ENCODE measurements at places on chromosomes 16 and 17. TPM values are rescaled to one million over a fixed set of nuclear protein-coding genes. Genes with fewer than 3 reads are reported as not detected.

DNA sequence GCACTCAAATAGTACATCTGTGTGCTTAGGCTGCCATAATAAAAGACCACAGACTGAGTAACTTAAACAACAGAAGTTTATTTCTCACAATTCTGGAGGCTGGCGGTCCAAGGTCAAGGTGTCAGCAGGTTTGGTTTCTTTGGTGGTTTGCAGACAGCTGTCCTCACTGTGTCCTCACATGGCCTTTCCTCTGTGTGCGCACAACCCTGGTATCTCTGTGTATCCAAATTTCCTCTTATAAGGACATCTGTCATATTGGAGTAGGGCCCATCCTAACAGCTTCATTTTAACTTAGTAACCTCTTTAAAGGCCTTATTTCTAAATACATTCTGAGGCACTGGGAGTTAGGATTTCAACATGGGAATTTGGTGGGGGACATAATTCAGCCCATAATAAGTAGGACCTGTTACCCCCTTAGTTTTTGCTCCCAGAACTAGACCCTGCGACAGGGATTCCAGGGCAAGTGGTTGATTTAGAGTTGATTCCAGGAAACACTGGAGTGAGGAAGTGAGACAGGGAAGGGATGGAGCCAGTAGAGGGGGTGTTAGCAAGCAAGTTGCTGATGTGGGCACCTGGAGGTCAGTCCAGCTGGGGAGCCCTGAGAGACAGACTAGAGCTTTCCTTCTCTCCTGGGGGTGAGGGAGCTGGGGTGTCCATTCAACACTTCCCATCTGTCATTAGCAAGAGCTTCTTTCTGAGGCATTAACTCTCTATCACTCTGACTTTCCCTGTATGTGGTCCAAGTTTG lies 10.9 kb upstream of the ALKBH5 start:
- H3K27ac ChIP-seq: peak overlapping the region; percentile 14
- DNase-seq: no peak
- H3K4me3 ChIP-seq: no peak overlapping the region
- H3K27me3 ChIP-seq: no peaks in the 10 kb centered on the region
- H3K4me1 ChIP-seq: no peaks in the 10 kb centered on the region

GRCh38 chr16:69040144-69040909 lies 65.1 kb upstream of the HAS3 start:
- no peaks in the 10 kb centered on the region for H3K27me3 ChIP-seq
- H3K27ac ChIP-seq: no peak overlapping the region
- peaks cover 11% of the 10 kb centered on the region for H3K36me3 ChIP-seq
- DNase-seq: no peak
- no peak overlapping the region for H3K4me3 ChIP-seq

DNA sequence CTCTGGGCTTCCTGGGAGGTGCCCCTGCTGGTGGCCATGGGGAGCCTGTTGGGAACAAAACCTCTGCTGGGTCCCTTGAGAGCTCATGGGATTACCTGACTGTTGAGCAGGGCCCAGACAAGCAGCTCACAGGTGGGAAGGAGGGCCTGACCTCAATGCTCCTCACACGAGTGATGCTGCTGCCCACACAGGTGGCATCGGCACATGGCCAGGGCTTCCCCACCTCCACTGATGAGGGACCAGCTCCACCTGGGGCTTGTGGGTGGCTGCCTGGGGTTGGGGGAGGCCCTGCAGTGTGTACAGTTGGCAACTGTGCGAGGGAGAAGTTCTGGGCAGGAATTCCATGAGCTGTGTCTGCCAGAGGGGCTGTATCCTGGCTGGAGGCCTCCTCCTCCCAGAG lies 87.8 kb upstream of the NLRP1 start:
- DNase-seq: no peak
- H3K27me3 ChIP-seq: peaks cover 19% of the 10 kb centered on the region
- H3K27ac ChIP-seq: no peak overlapping the region

DNA sequence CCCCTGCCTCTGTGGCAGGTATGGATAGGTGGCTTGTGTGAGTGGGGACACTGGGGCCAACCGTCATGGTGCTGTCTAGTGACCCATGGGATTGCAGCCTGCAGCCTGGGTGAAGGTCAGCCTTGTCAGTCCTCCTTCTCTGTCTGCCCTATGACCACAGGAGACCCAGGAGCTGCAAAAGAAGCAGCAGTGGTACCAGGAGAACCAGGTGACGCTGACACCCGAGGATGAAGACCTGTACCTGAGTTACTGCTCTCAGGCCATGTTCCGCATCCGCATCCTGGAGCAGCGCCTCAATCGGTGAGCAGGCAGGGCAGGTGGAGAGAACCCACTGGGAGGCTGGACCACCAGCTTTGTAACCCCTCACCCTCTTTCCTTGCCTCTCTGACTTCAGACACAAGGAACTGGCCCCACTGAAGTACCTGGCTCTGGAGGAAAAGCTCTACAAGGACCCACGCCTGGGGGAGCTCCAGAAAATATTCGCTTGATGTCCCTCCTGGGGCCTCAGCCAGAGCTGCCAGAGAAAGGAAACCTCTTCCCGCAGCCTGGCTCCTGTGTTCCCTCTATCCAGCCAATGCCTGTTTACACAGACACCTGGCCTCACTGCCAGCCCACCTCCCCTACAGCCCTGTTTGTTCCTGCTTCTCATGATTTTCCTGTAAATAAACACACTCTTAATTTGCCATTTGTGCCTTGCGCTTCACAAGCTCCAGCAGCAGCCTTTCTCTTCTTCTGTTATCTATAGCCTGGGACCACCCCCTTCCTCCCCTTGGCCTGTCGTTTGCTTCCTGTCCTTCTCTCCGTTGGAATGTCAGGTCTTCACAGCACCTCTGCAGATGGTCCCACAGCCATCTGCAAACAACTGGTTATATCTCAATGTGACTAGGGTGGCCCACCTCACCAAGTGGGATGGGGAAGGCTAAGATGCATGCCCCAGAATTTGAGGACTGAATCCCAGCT lies 4.5 kb upstream of the KATNB1 start:
- H3K4me1 ChIP-seq: peaks cover 4% of the 10 kb centered on the region
- H3K4me3 ChIP-seq: no peak overlapping the region
- H3K36me3 ChIP-seq: no peaks in the 10 kb centered on the region
- no peak for DNase-seq

- H3K27me3 ChIP-seq: peaks cover 18% of the 10 kb centered on the region
- peak; percentile 43 for DNase-seq
- H3K27ac ChIP-seq: peak within 1 kb of the TSS; percentile 71
- H3K36me3 ChIP-seq: no peaks in the 10 kb centered on the region
- peak within 1 kb of the TSS; percentile 84 for H3K4me3 ChIP-seq
These were observed at the start of gene PIK3R5 for GRCh38 chr17:8965394-8966168. PIK3R5 (minus strand) TSS chr17:8965707; CDS start chr17:8911494, 54,213 bp downstream.

- peaks cover 34% of the 10 kb centered on the region for H3K27me3 ChIP-seq
- H3K4me1 ChIP-seq: no peaks in the 10 kb centered on the region
- H3K27ac ChIP-seq: no peak overlapping the region
- no peak overlapping the region for H3K4me3 ChIP-seq
These were observed 855 bp downstream of the SLC22A31 start for GRCh38 chr16:89199241-89200123.

GPR142 gene
- total RNA-seq: not detected

GRCh38 chr16:49972280-49972679 lies 52.7 kb upstream of the CNEP1R1 start:
- no peak overlapping the region for H3K27ac ChIP-seq
- no peak overlapping the region for H3K4me3 ChIP-seq
- H3K36me3 ChIP-seq: no peaks in the 10 kb centered on the region
- H3K27me3 ChIP-seq: no peaks in the 10 kb centered on the region
- peaks cover 3% of the 10 kb centered on the region for H3K4me1 ChIP-seq

GRCh38 chr17:82300707-82301270 lies 16.6 kb downstream of the CD7 start:
- peaks cover 6% of the 10 kb centered on the region for H3K4me1 ChIP-seq
- H3K4me3 ChIP-seq: no peak overlapping the region
- H3K27ac ChIP-seq: no peak overlapping the region
- DNase-seq: peak; percentile 57
- no peaks in the 10 kb centered on the region for H3K27me3 ChIP-seq
